SK-N-MC (cell line): ENCODE measurements at places on chromosomes 11 and 22.

DNA sequence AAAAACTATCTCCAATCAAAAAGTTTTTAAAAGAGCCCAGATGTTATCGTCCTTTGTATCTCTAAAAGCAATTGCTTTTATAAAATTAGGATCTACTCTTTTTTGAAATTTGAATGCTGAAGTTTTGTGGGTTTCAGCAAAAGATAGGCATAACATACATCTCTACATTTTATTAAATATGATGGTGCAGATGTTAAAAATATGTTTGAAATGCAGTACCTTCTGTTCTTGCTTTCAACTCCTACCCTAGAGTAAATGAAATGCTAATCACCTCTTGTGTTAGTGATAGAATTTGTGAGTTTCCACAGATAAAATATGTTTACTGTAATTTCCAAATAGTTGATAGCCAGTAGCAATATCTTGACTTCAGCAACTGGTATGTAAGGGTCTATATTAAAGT is 95.7 kb upstream of the VPREB1 start:
- DNase-seq, result no peak

DNA sequence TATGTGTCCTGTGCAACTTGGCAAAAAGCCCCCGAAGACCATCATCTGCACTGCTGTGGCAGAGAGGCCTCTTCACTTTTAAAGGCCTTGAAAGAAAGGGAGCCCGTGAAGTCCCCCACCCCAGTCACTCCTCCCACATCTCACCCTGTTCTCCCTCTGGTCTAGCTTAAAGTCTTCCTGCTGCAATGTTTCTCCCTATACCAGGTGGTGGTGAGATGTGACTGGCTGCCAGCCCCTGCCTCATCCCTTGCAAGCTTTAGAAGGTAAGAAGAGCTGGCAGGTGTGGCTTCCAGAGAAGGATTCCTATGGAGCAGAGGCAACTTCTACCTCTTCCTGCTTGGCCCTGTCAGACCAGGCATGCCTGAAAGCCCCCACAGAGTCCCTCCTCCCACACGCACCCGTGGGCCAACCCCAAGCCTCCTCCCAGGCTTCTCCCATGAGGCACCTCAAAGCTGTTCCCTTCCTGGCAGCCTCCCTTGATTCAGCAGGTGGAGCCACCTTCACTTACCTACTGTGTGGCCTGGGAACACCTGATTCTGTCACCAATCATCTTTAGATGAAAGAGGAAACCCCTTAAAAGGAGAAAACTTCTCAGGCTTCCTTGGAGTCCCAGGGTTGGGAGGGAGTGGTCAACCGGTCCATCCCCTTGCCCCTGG is 4.0 kb upstream of the TRIM29 start:
- DNase-seq, result no peak

GRCh38 chr11:66745356-66746235 is 16.6 kb upstream of the SPTBN2 start:
- DNase-seq, result no peak

- DNase-seq, result no peak
Measured at GRCh38 chr11:113472471-113472870, 2.7 kb downstream of the DRD2 start.

GRCh38 chr11:68524681-68525080 is 64.1 kb downstream of the PPP6R3 start:
- no peak for DNase-seq

- DNase-seq, result no peak
Measured at GRCh38 chr11:129769059-129769458, 46.6 kb upstream of the TMEM45B start.
